ENCODE measurements at places on chromosomes 16 and 17. TPM values are rescaled to one million over a fixed set of nuclear protein-coding genes. Genes with fewer than 3 reads are reported as not detected.

The CCL4 gene
- 1.2 TPM for total RNA-seq

The XYLT1 gene
- 28.9 TPM for total RNA-seq

The SRCAP gene
- 14.3 TPM for total RNA-seq

DNA sequence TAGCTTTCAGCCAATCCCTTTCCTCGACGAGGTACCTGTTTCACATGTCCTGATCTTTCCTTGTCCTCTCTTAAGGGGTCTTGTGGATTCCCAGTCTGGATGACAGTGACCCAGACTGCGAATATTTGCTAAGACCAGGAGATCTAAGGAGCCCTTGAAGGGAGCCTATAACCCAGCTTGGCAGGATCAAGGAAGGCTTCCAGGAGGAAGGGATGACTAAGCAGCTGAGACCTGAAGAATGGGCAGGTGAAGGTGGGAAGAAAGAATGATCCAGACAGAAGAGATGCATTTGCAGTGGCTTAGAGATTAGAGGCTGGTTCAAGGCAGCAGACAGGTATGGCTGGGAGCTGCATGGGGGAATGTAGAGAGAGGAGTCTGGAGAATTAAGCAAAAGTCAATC lies 1.9 kb upstream of the PDK2 start:
- DNase-seq, result no peak

- DNase-seq, result peak; percentile 17
Measured at GRCh38 chr17:76458580-76459490, 5.9 kb upstream of the UBE2O start.

DNA sequence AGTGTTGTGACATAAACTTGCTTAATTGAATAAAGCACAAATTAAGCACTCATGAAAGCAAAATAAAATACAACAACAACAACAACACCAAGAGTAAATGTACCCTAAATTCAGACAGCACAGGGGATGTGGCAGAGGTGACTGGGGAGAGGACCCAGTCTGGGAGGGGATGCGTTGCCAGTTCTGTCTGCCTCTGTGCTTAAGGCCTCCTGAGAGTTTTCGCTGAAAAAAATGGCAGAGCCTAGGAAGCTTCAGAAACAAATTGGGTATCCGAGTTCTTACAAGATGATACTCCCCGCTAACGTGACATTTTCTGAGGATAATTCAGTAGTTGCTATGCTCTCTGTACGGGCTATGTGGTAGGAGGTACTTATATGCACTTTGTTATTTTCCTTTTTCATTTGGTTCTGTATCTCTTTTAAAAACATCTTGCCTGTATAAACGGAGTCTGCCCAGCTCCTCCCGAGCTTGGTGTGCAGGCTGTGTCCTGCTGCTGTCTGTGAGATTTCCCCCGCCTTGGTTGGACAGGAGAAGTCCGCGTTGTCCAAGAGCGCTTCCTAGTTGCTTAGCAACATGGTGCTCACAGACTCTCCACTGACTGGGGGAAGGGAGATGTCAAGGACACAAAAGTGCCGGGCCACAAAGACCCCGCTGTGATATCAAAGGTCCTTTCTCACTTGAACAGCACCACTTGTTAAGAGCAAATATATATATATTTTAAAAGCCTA lies 134.2 kb upstream of the CPHXL start:
- peak; percentile 14 for DNase-seq

The CACNA1G gene
- total RNA-seq, result 7.7 TPM

The UTS2R gene
- total RNA-seq, result not detected

The PLCG2 gene
- 1.2 TPM for total RNA-seq

GRCh38 chr17:66540131-66540781 lies 237.8 kb downstream of the PRKCA start:
- peak; percentile 49 for DNase-seq

DNA sequence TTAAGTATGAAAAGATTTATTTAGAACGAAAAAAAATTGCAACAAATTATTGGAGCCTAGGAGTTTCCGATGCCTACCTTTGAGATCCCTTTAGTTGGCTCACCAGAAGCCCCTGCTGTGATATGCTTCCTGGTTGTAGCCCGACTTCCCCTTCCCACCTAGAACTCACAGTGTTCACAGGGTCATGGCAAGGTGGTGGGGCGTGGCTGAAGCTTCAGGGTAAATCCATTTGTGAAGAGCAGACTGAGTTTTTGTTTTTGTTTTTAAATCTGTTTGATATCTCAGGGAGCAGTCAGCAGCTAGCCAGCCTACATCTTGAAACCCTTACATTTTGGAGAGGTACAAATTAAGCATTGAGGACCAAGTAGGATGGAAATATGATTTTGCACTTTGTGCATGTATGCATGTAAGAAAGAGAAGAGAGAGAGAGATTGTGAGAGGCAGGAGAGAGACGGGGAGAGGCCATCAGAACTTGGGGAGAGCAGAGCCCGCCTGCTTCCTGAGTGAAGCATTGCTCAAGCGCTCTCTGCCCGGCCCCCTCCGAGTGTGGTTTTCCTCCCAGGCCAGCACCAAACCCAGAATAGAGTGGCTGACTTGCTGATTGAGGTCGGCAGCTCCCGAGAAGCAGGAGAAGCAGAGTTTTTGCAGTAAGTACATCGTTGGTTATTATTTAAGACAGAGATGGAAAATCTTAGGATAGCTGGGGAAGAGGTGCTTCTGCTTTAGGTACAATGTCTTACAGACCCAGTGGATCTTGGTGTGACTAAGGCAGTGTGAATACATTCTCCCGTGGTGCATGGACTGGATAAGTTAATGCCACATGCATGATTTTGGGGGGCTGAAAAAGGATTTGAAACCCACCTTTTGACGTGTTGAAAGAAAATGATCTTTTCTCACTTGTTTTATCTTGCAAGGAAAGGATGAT lies 64.2 kb downstream of the SPECC1 start:
- DNase-seq, result no peak

GRCh38 chr17:8542599-8543502 lies 87.7 kb downstream of the MYH10 start:
- no peak for DNase-seq

DNA sequence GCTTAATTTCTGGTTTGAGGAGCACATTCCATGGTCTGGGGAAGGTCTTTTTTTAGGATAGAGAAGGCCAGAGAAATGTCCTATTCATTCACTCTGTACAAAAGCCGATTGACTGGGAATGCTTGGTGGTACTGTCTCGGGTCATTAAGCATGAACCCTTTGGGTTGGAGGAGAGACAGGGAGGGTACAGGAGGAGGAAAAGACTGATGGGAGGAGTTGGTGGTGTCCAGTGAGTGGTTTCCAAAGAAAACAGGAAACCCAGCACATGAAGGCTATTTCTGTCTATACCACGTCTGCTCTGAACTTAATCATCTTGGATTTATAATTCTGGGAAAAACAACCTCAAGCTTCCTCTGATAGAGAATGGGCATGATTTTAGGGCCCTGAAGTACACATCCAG lies 111.9 kb downstream of the XYLT1 start:
- no peak for DNase-seq

DNA sequence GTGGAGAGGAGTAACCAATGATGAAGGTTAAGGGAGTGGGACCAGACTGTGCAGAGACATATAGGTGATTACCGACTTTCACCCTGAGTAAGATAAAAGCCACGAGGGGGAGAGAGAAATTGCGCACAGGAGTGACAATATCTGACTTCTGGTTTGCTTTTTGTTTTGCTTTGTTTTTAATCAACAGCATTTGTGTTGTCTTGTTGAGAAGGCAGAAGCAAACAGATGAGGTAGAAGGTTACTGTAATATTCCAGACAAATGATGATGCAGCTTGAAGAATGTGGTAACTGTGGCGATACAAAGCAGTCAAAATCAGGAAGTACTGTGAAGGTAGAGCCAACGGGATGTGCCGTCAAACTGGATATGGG lies 7.5 kb downstream of the PELP1 start:
- DNase-seq, result no peak

DNA sequence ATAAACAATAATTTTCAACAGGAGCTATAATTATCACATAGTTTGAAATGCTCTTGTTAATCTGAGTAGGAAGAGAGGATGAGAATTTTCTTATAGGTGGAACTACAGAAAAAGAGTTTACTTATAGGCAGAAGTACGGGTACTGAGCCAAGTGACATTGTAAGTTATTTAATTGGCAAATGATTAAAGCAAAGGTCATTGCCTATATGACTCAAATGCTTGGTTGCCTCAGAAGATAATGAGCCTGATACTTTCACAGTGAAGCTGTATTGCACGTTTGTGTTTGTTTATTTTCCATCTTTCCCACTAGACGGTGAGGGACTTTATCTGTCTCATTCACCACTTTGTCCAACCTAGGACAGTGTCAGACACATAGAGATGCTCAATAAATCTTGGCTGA lies 749.3 kb downstream of the MAF start:
- no peak for DNase-seq

GRCh38 chr16:4322121-4323052 lies 6.5 kb downstream of the GLIS2 start:
- no peak for DNase-seq

The CDRT15 gene
- total RNA-seq, result not detected

Data from frontal cortex (tissue), 4 donors.